ENCODE measurements at places on chromosomes 2 and 18. TPM values are rescaled to one million over a fixed set of nuclear protein-coding genes. Genes with fewer than 3 reads are reported as not detected.

The ANKRD29 gene
- not detected for total RNA-seq

The SLC9A4 gene
- 0.14 TPM for total RNA-seq

The SLC4A5 gene
- 4.4 TPM for total RNA-seq

The FABP1 gene
- total RNA-seq, result not detected

The NGEF gene
- 0.55 TPM for total RNA-seq

The HAAO gene
- 6.1 TPM for total RNA-seq

DNA sequence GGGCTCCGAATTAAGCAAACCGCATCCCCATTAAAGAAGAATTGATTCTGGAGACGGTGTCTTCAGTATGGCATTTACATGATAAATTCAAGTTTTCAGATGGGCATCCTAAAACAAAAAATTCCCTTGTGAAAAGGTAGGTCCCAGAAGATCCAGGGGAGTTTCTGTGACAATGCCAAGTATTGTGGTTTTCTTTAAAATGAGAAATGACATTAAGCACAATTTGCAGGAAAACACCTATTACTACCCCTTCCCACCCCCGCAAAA is 689 bp upstream of the YWHAQ start:
- no peak for DNase-seq

DNA sequence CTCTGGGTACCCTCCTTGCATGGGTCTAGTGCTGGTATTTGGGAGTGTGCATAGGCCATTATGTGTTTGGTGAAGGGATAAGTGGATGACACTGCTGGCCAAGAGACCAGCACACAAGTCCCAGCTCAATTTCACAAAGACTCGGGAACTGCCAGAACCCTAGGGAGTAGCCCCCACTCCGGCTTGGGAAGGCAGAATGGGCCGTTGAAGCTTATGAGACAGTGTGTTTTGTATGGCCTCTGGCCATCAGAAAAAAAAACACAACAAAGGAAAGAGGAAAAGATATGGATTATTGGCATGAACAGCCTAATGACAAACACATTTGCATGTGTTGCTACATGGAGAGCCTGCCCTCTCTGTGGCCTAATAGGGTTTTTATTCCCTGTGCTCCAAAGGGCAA is 144.2 kb downstream of the TTC32 start:
- DNase-seq, result no peak

GRCh38 chr18:8529609-8530008 is 79.6 kb upstream of the RAB12 start:
- DNase-seq, result no peak

GRCh38 chr18:29588446-29589100 is 1411.6 kb upstream of the CDH2 start:
- DNase-seq, result no peak

GRCh38 chr2:61421611-61422010 is 49.3 kb downstream of the USP34 start:
- DNase-seq, result peak; percentile 16

DNA sequence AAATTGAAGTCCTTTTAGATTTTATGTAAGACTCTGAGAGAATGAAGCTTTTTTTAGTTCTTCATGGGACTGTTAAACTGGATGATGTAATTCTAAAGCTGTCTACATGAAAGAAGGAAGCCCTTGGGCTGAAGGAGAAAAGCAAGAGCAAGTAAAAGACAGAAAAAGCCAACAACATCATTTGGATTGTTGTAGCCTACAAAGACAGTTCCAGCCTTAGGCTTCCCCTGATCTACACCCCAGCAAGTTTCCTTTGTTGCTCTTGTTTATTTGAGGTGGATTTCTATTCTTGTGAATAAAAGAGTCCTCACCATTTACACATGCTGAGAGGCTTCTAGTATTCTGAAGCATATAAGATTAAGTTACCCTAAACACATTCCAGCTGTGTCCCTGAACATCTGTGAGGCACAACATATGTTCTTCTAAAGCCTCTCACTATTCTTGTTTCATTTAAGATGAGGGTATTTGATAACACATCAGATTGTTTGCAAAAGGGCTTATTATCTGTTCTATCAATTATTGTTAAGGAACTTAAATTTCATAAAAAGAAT is 377.8 kb downstream of the LNPK start:
- no peak for DNase-seq

DNA sequence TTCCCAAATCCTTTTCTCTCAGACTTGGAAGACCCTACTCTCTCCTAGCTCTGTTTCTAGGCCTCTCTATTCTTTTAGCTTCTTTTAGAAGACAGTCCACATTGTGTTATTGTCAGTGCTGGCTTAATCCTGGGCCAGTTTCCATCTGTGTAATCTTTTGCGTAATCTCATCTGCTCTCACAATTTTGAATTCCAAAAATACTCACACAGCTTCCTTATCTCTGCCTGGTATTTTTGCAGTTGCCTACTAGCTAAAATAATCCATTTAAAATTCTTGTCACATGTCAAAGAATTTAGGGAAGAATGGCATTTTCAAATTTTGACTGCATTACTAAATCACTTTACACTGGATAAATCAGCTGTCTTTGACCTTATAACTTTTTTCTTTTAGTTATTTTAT is 200.6 kb upstream of the MEX3C start:
- no peak for DNase-seq

- DNase-seq, result no peak
Measured at GRCh38 chr18:62018759-62019041, 125.9 kb upstream of the RNF152 start.

GRCh38 chr2:154291511-154291910 is 407.0 kb upstream of the KCNJ3 start:
- no peak for DNase-seq

DNA sequence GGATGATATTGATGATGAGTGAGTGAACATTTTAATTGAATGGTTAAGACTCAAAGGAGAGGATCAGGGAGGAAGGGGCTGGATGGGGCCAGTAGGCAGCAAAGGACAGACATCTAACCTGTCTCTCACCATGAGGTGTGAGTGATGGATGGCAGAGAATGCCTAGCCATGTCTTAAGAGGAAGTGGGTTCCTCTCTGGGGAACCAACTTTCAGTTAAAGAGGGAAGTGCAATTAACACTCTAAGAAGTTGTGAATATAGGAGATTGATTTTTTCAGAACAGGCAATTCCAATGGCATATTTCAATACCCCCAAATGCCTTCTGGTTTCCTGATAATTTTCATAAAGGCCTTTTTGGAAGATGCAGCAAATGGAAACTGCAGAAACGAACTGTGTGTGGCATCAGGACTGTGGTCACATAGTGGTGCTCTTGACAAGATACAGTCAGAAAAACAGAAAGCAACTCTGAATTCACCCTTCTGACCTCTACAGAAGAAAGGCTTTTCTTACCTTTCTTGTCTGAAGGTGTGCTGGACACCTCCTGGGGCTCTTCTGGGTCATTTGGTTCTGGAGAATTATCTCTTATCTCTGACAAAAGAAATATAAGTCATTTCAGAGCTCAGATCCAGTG is 10.2 kb downstream of the SP110 start:
- no peak for DNase-seq

- DNase-seq, result no peak
Measured at GRCh38 chr2:242034138-242034537, 164.6 kb downstream of the RTP5 start.

- no peak for DNase-seq
Measured at GRCh38 chr2:126494593-126494992, 161.4 kb upstream of the GYPC start.

DNA sequence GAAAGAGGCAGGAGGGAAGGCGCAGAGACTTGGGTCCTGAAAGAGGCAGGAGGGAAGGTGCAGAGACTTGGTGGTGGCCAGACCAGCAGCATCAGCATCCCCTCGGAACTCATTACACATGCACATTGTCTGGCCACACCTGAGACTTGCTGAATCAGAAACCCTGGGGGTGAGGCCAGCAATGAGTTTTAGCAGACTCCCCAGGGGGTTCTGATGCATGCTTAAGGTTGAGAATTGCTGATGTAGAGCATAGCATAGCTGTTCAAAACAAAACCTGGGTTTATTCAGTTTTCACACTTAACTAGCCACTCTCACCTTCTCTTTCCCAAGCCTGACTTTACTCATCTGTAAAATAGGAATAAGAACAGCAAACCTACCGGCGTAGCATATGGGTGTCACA is 122.9 kb downstream of the MRO start:
- no peak for DNase-seq

- DNase-seq, result no peak
Measured at GRCh38 chr2:166895243-166895642, 7.0 kb downstream of the XIRP2 start.

GRCh38 chr2:168458139-168458538 is 2.1 kb downstream of the CERS6 start:
- DNase-seq, result no peak

DNA sequence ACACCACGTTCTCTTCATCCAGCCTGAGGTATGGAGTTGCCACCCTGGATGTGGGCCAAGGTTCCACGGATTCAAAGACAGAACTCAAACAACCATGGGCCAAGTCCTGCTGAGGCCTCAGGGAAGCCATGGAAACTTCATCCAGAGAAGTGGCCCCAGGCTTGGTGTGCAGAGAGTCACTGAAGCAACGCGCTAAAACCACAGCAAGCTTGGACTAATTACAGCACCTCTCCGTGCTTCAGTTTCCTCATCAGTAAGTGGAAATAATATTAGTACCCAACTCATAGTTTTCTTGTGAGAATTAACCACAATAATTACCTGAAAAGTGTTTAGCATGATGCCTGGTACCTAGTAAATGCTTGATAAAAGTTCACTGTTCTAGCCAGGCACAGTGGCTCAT is 19.2 kb upstream of the AP1S3 start:
- DNase-seq, result no peak

DNA sequence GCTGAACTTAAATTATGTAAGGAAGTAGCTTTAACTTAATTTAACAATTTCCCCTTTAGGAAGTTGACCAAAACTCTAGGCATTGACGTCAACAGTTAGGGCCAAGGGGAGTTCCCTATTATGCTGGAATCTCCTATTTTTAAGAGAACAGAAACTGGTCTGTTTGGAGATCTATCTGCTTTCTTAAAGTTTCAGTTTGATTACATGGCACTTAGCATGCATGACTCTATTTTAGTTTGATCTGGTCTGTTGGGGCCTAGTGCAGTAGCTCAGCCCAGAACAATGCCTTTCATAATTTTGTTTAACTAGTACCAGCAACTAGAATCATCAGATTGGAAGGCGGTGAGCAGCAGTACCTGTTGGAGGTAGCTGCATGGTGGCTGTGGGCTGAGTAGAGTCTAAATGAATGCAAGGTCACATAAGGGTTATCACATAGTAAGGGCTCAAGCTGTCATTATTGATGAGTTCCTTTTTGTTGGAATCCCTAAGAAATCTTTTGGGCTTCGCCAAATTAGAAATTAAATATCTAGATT is 60.5 kb upstream of the ZNG1B start:
- no peak for DNase-seq

Data from activated T-cell treated with anti-CD3 and anti-CD28 coated beads, Interleukin-2, amount 50 U/mL, for 72 hours (primary cell).